ENCODE measurements at places on chromosomes 5 and 9.

- DNase-seq = no peak
Measured at GRCh38 chr5:30890377-30890776, 303.1 kb upstream of the CDH6 start.

GRCh38 chr9:7369384-7369821, 430.2 kb downstream of the DMAC1 start:
- no peak for DNase-seq

GRCh38 chr5:42858031-42858643, 46.4 kb upstream of the SELENOP start:
- DNase-seq = no peak

DNA sequence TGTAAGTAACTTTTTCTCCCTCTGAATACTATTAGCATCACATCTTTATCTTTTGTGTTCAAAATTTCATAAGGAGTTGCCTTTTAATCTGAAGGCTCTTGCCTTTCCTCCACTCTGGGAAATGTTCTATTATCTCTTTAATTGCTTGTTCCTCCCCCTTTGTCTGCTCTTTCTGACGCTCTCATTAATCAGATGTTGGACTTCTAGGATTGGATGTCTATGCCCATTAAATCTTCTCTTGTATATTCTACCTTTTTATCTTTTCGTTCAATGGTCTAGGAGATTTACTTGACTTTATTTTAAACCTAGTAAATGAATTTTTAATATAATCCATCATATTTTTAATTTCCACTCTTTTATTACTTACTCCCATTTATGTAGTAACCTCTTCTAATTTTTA, 76.7 kb downstream of the MARCHF3 start:
- no peak for DNase-seq

DNA sequence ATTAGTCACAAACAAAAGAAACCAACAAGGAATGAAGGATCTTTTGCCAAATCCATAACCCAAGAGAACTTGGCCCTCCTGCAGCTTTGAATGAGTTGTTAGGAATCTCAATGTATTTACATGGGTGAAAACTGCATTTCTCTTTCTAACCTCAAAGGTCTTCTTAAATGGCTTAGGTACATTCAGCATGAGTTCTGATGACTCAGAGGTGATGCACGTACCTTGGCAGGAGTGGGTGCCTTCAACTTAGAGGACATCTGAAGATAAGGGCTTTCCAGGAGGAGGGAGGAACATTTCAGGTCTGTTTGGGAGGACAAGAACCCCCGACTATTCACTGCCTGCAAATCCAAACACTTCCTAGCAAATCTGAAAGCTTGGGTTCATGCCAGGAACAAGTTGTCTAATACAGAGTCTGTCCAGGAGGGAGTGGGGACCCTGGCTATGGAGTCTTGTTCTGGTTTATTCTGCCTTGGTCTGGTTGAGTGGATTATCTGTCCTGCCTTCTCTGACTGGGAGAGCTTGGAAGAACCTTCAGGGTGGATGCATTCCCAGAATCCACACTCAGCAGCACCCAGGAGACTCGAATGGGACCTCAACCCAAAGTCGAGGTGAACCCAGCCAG, 65.7 kb downstream of the IRX2 start:
- DNase-seq = no peak

DNA sequence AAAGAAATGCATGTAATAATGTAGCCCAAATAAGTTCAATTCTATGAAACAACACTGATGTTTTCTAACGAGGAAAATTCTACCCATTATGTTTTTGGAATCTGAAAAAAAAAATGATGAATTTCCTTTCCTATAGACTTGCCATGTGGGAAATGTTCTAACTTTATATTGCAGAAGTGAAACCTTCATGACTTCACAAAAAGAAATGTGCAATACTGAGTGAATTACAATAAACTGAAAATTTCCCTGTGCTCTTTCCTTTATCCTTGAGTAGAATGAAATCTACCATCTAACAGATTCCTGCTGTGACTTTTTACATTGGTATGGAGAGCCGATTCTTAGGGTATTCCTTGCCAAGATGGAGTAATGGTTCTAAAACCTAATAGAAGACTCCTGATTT, 1622.5 kb downstream of the MAT2B start:
- no peak for DNase-seq

DNA sequence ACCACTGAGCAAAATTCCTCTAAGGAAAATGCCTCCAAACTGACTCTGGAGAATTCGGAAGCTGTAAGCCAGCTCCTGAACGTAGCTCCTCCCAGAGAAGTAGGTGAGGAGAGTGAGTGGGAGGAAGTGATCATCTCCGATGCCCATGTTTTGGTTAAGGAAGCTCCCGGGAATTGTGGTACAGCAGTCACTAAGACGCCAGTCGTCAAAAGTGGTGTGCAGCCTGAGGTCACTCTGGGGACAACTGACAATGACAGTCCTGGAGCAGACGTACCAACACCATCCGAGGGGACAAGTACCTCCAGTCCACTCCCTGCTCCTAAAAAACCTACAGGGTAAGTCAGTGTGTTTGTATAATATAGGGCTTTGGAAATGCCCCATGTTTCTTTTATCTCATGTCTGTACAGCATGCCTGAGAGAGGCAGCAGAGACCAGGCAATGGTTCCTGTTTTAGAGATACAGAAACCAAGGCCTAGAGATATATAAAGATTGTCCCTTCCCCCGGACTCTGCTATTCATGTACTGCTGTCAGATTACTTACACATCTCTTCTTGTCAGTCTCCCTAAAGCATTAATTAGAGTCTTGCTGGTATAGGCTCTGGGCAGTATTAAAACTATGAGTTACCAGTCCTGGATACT, 23.9 kb downstream of the HMGXB3 start:
- no peak for DNase-seq

GRCh38 chr5:142314606-142315005, 10.2 kb downstream of the SPRY4 start:
- no peak for DNase-seq

Data from AML-193 (cell line).